Motor neuron (in vitro differentiated cells): ENCODE measurements at places on chromosomes 6 and 20. TPM values are rescaled to one million over a fixed set of nuclear protein-coding genes. Genes with fewer than 3 reads are reported as not detected.

DNA sequence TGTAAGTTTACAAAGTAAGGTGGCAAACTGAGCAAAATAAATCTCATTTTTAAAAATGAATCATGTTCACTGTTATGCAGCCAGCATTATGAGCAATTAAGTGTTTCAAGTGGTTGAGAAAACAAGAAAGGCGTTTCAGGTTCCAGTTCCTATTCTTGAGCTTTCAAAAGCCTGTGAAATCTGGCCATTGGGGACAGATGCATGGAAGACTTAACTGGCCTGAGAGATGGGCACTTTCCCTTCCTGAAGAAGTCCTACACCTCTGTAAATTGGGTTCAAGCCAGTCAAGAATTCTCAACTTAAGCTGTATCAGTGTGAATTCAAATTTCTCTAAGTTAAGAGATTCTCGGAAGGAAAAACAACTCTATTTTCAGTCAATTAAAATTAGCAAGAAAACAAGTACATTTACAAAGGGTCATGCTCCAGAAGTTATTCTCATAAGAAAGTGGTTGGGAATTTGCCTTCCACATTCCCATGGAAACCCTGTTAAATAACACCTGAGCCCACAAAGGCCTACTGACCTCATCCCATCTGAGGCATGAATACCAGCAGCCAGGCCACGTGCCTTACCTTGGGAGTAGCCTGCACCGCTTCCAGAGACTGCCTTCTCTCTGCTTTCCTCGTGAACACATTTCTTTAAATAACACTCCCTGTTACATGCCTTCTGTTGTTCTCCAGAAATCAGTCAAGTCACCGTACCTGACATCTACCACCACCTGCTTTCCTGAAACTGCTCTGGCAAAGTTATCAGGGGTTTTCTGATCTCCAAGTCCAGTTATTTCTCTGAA lies 19.4 kb downstream of the MAP3K5 start:
- ATAC-seq: no peak

DNA sequence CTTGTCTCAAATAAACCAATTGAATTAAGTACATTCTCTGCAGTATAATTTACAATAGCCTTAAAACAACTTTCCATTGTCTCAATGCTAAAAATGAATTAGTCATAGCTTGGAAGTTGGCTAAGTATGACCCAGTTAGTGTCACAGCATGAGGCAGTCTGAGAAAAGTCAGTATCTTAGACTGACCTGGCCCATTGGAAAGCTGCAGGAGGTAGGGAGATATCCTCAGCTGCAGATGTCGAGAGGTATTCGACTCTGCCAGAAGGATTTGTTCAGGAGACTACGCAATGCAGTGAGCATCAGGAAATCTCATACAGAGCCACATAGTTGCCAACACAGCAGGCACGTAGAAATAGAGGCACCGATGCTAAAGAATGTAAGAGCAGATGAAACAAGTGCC lies 350.9 kb upstream of the NRSN1 start:
- no peak for ATAC-seq

RIPOR3 gene
- 1.1 and 2.4 TPM in 2 replicates for total RNA-seq

DNA sequence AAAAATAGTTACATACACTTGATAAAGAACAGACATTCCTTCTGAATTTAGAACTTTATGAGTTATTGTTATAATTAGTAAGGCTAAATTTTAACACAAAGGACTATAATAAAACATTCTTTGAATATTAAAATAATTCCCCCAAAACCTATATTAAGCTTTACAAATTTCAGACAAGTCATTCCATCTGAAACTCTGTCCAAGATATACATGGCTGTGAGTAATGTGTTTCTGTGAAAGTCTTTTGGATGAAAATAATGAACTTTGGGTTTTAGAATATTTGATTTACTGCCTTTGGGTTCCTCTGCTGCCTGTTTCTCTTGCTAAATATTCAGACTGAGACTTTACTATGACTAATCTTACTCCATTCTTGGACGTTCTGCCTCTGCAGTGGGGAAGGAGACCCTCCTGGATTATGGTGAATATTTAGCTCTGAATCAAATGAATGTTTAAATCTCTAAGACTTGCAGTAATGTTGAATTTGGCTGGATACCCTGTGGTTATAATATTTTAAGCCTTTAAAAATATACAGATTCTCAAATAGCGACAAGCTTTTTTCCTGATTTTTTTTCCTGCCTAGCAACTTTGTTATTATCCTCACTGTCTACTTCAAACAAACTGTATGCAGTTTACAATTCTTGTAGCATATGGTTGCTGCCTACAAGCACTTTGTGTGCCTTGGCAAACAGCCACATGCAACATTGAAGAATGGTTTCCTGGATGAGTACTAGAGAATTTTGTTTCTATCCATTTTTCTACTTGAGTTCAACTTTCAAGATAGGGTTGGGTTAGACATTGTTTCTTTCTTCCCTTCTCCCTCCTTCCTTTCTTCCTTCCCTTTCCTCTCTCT lies 51.4 kb downstream of the TXLNB start:
- peak; percentile 86 for ATAC-seq

GRCh38 chr6:147759093-147759492 lies 250.6 kb downstream of the SAMD5 start:
- ATAC-seq: peak; percentile 56

- peak; percentile 66 for ATAC-seq
These were observed 23.8 kb downstream of the PRSS35 start for GRCh38 chr6:83536034-83536646.

DNA sequence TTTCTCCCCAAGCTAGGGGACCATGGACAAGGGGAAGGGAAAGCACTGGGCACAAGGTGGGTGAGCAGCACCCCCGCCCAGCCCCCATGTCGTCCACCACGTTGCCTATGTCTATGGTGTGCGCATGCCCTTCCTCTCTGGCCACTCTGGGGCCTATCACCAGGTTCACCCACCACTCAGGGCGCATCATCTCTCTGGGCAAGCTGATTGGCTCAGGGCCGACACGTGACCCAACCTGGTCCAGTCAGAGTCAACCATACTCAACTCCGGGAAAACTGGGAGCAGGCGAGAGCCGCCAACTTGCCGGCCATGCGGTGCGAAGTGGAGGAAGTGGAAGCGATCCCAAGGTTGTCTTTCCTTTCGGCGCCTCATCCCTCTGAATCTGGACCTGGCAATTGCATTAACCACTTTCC lies 25.9 kb downstream of the ACSS1 start:
- ATAC-seq: peak; percentile 18

ERGIC3 gene
- total RNA-seq: 238 and 249 TPM in 2 replicates

DNA sequence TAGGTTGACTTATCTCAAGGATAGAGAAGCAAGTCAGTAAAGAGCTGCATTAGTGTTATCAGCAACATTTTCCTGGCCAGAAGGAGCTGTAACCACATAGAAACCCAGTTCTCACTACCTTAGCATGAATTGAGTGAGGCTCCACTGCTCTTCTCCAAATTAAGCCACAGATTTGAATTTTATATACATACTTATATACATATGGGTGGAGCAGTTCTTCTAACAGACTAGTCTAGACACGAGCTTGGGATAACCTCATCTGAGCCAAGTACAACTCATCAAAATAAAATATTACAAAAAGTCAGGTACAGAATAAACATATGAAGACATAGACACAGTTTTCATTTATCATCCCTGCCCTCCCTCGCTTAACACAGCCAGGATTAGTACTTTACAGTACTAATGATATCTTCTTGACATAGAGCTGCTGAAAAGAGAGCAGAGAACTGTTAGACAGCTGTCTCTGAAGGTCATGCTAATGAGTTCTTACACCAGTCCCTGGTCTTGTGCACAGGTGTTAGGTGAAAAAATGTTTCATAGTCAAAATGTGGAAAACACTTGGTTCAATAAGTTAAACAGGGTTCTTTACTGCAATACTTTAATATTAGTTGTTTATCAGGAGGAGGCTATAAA lies 147.4 kb upstream of the HTR1E start:
- ATAC-seq: no peak

SASH1 gene
- total RNA-seq: 20.1 and 34.8 TPM in 2 replicates

DNA sequence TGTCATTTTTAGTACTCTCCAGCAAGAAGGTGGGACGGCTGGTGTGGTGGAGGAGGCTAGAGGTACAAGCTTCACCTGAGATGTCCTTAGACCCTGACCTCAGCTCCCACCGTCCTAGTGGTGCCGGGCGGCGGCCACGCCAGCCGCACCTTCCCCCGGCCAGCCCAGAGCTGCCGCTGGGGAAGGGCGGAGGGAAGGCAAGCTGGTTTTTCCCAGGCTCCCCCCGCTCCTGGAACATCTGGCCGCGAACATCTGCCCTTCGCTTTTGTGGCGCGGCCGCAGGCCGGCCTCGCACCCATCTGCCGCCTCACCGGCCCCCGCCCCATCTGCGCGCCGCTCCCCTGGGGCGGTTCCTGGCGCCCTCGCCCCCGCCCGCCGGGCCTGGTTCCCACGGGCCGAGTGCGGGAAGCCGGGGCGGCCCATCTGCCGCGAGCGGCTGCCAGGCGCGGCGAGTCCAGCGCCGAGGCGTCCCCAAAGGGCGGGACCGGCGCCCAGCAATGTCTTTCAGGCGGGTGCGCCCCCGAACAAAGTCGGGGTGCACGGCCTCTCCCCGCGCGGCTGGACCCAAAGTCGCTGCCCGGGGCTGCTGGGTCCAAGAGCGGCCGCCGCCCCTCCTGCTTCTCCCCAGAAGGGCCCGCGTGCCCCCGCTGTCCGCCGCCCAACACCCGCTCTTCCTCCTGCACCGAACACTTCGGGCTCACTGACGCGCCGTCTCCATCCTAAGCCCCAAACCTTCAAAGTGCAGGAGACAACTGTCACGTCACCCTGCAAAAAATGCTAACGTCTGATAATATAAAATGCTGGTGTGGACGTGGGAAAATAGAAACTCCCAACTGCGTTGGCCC lies 17.3 kb upstream of the ID1 start:
- ATAC-seq: peak; percentile 91

DNA sequence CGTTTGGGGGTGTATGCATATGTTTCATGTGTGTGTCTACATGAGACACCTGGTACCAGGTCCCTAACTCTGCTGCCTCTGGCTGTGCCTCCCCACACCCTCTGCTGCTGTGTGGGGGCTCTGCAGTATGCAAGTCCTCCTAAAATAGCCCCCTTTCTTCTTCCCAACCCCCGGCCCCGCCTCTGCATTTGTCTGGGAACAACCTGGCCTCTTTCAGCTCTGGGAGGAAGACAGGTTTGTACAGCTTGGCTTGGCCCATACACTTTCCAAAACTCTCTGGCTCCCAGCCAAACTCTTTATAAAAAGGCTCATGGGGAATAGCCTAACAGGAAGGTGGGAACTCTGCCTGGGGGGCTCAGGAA lies 27.1 kb upstream of the EMILIN3 start:
- no peak for ATAC-seq

DNA sequence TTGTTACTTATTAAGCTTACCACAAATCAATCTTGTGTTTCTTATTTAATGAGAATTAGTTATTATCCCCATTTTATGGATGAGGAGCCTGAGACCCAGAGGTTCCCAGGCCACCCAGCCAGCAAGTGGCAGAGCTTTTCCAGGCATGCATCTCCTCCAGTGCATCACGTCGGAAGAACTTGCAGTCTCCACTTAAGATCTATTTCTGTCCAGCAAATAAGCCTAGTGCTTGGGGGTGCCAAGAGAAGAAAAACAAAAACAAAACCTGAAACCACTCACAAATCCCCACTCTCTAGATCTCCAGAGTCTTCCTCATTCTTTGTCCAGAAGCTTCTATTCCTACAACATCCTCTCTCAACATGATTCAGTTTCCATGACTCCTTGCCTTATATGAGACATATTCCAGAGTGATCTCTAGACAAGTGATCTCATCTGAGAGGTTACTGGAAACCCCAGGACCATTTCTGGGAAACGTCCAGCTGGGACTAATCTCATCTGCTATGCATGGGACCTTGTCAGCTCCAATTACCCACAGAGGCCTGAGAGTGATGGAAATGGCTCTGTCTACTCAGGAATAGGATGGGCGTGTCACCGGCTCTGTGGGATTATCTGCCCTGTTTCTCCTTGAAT lies 4.1 kb downstream of the GUCA1B start:
- no peak for ATAC-seq

- peak; percentile 14 for ATAC-seq
These were observed 77.6 kb upstream of the PMEPA1 start for GRCh38 chr20:57787151-57787989.

CST3 gene
- total RNA-seq: 191 and 212 TPM in 2 replicates

PHACTR1 gene
- 3.9 and 5.6 TPM in 2 replicates for total RNA-seq

DNA sequence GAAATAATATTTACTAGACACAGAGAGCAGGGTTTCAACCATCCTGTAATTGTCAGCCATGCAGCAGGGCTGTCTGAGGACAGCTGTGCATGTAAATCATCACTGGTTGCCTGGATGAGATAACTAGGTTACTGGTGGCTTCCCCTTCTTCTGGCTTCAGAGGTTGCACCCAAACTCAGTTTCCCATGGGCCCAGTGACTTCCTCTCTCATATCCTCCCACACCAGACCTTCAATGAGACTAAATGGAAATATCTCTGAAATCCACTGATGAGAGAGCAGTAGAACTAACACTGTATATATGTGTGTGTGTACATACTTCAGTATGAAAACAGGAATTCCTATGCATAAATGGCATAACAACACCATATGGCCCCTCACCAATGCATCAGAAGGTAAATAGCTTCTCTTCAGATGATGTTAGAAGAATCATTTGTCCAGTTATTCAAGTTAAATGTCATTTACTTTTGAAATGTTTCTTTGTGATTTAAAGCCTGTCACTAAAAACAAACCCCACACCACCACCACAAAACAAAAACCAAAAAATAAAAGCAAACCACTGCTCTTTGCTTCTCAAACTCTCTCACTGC lies 51.0 kb upstream of the IL20RA start:
- no peak for ATAC-seq

GRCh38 chr6:4698901-4699659 lies 77.1 kb upstream of the CDYL start:
- ATAC-seq: no peak

ENPP3 gene
- not detected in 2 replicates for total RNA-seq

TFAP2C gene
- total RNA-seq: 0.10 TPM in 1 of 2 replicates, not detected in the other

WFDC5 gene
- total RNA-seq: not detected in 2 replicates

DNA sequence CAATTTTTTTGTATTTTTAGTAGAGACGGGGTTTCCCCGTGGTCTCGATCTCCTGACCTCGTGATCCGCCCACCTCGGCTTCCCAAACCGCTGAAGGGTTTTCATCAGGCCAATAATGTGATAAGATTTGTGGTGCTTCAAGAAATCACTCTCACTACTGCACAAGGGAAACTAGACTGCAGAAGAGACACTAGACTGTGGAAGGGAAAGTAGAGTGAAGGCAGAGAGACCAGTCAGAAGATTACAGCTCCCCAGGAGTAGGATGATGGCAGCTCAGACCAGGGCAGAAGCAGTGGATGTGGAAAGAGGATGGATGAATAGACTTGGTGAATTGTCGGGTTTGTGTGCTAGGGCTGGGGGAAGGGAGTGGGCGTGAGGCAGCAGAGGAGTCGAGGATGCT lies 48.0 kb upstream of the GTSF1L start:
- no peak for ATAC-seq

- ATAC-seq: no peak
These were observed 28.0 kb upstream of the CEP85L start for GRCh38 chr6:118679327-118679901.

GRCh38 chr6:129710450-129711270 lies 683 bp upstream of the ARHGAP18 start:
- no peak for ATAC-seq

DNA sequence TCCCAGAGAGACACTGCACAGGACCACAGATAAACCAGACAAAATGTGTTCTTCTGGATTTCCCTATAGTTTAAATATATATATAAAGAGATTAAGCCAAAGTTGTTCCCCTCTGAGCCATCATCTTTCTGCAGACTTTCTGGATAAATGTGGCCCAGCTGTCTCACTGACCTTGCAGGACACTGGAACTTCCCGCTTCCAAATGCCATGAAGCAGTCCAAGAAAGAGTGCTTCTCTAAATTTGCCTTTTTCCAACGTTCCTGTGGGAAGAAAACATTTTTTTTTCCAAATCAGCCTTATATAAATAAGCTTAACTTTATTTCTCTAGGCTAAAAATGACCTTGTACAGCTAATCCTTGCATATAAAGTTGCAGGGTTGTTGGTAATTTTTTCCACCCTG lies 65.7 kb downstream of the CYP39A1 start:
- no peak for ATAC-seq

GRCh38 chr6:33508935-33509926 lies 54.9 kb downstream of the ZBTB9 start:
- ATAC-seq: no peak
